Cerebellum (tissue), 4 donors: ENCODE measurements at places on chromosomes 11 and 22.

- peak; percentile 63 for DNase-seq
Measured at GRCh38 chr22:17810570-17811116, 36.4 kb upstream of the BID start.

GRCh38 chr11:15944460-15944859, 411.9 kb downstream of the SOX6 start:
- no peak for DNase-seq

DNA sequence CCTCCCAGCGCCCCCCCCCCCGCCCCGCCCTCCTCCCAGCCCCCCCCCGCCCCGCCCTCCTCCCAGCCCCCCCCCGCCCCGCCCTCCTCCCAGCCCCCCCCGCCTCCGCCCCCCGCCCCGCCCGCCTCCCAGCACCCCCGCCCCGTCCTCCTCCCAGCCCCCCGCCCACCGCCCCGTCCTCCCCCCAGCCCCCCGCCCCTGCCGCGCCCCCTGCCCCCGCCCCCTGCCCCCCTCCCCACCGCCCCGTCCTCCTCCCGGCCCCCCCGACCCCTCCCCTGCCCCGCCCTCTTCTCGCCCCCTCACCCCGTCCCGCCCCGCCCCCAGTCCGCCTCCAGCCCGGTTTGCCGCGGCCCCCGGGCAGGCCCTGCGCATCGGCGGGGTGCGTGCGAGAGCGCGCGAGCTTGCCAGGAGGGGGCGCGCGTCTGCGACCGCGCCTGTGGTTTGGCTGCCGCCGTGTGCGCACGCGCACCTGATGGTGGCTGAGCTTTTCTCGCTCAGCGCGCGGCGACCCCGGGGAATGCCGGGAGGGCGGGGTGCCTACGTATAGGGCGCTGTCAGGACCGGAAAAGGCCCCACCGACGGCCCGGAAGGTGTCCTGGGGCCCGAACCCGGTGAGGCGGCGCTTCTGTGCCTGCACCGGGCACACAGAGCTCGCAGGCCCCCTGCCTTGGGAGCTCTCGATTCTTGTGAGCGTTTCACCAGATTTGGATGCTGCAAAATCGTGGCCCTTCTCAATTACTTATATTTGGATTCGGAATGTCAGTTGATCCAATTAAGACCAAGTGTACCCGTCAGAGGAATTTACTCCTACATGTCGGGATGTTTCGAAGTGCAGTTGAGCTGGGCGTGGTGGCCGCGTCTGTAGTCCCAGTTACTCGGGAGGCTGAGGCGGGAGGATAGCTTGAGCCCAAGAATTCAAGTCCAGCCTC, 501 bp upstream of the TTLL12 start:
- DNase-seq = peak; percentile 96

GRCh38 chr22:30313527-30314363, 13.0 kb downstream of the TBC1D10A start:
- DNase-seq = no peak

DNA sequence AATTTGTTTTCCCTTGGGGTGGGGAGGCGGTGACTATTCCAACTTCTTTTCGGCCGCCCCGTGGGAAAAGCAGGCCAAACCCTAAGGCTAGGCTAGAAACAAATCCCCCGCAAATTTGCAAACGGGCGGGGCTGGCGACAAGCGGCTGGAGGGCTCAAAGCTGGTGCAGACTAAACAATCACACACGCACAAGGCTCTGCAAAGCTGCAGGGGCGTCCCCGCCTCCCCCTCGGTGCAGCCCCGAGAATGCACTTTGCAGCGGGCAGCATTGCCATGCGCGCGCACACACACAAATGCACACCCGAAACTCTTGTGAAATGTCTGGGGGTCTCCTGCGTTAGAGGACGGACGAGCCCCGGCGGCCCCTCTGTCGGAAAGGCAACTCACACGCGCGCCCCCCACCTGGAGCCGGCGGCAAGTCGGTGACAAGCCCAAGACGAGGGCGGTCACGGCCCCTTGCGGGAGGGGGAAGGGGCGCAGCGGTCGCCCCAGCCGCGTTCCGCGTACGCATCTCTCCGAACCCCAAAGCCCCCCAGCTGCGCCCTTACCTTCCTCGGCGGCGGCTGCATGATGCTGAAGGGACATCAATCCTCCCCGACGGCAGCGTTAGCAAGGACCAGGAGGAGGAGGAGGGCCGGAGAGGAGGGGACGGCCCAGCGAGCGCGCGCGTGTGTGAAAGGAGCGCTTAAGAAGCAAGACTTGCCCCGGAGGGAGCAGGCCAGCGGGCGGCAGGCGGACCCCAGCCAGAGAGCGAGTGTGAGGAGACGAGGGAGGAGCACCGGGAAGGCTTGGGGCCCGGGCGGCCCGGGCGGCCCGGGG, 600 bp downstream of the FCHSD2 start:
- peak; percentile 29 for DNase-seq

DNA sequence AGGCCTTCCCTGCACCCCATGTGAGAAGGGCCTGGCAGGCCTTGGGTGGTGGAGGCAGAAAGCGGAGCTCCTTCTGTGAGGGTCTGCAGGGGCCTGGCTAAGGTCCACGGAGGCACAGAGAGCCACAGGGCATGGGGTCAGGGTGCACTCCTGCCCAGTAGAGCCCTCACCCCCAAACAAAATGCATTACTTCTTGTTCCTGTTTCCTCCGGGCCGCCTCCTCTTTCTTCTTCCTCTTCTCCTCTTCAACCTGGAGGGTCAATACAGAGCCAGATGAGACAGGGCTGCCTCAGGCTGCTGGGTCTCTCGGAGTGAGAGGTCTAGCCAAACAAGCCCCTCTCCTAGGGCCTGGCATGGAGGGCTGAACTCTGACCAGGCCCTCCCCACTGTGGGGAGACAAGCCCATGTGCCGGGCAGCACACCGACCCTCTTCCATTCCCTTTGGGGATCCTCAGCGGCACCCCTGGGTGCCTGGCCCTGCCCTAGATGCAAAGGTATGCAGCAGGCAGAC, 10.3 kb upstream of the NAP1L4 start:
- DNase-seq = no peak

GRCh38 chr11:107856981-107857517, 1.5 kb downstream of the SLC35F2 start:
- no peak for DNase-seq

DNA sequence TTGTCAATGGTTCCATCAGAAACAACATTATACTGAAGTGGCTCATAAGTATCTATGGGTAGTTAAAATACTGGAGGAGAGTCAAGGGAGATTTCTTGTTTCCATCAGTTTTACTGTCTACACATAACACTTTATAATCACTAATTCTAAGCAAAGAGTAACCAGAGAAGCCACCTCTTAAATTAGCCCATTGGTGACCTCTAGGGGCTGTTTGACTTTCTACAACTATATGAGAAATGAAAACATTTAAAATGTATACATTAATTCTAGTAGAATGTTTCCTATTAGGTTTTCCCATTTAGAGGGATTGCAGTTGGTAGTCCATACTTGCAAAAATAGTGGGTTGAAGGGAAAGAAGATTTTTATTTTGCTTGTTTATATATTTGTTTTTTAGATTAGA, 504.3 kb downstream of the FAM181B start:
- no peak for DNase-seq
